ENCODE measurements at places on chromosomes 16 and 17.

GRCh38 chr16:52755396-52755795, 208.5 kb upstream of the TOX3 start:
- no peak for DNase-seq

GRCh38 chr17:30961209-30962188, 9.3 kb upstream of the RNF135 start:
- no peak for DNase-seq

DNA sequence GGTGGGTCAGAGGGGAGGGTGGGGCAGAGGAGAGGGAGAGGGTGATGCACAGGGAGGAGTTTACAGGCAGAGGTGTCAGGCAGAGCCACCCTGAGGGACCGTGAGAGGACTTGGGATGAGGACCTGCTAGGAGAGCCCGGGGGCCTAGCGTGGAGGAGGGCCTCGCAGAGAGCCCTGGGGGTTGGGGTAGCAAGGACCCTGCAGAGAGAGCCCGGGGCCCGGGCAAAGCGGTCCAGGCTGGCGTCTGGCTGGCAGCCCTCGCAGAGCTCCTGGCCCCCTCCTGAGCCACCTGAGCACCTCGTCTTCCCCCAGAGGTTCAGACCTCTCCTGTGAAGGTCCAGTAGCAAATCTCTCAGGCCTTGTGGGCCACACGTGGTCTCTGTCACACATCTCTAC, 42.0 kb upstream of the ZNF469 start:
- DNase-seq: no peak

DNA sequence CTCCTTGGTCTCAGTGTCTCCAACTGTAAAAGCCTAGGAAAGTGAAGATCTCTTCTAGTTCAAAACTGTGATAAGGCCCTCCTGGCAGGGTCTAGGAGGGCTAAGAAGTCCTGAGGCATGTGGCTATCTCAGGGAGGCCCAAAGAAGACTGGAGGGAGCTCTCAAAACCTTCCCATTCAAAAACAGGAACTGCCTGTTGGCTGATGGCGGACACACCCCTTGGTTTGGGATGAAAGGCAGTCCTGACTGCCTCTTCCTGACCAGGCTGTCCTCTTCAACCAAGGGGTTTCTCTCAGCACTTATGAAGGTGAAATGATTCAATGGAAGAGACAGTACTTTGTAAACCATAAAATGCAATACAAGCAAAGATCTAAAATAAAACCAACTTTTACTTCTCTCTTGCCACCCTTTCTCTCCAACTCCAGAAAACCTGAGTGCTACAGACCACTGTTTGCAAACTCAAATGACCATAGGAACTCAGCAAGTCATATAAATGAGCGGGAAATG, 4.7 kb downstream of the ZNF764 start:
- DNase-seq: no peak
